Epithelial cell of proximal tubule (primary cell): ENCODE measurements at places on chromosomes 12 and 14.
A peak's percentile ranks its signal among the peaks of the same experiment; 100 is the strongest.

- DNase-seq: peak; percentile 19
Observed at GRCh38 chr14:23727566-23728335, 91.6 kb downstream of the DHRS2 start.

DNA sequence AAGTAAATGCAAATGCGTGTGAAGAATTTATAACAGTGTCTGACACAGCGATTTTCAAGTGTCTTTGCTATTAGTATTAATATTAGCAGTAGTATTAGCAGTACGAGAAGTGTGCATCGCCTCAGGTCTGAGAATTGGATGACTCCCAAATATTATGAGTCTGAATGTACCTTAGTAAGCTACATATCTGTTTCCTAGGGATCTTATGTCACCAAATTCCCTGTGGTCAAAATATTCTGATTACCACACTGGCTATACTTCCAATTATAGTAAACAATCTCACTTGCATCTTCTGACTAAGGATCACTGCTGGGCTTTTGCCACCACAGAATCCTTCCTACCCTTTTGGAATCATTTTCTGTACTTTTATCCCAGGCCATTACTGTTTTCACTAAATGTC is 396.0 kb upstream of the MIS18BP1 start:
- DNase-seq: no peak

- DNase-seq: no peak
Observed at GRCh38 chr12:107474639-107475539, 210.7 kb upstream of the PWP1 start.

DNA sequence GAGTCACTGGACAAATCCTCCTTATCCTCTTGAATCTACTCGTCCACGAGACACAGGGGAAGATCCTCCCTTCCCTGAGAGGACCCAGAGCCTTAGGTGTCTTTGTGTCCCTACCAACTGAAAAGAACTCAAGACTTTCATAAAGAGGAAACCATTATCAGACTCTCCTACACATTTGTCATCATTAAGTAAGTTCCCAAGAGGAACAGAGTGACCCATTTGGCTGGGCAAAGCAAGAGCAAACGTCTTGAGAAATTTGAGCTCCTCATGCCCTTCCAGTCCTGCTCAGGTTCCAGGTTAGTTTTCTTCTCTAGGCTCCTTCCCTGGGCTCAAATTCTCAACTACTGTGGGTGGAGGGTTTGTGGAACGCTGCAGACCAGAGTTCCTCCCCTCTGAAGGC is 5.7 kb downstream of the MLF2 start:
- DNase-seq: no peak

DNA sequence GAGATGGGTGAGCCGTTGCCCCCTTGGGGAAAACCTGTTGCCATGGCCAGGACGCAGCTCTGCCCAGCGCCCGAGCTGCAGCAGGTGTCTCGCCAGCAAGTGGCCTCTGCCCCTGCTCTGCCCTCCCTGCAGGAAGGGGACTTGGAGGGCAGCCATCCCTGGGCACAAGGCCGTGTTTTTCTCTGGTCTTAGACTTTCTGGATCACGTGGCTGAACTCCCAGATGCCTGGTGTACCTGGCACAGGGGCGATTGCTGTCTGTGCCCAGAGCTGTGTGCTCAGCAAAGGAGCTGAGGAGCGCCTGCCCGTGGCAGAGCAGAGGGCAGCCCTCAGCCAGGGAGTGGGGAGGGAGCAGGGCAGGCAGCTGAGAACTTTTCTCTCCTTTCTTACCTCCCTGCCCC is 38.0 kb downstream of the TMEM63C start:
- no peak for DNase-seq

GRCh38 chr12:88617352-88617751 is 37.1 kb upstream of the KITLG start:
- DNase-seq: no peak

DNA sequence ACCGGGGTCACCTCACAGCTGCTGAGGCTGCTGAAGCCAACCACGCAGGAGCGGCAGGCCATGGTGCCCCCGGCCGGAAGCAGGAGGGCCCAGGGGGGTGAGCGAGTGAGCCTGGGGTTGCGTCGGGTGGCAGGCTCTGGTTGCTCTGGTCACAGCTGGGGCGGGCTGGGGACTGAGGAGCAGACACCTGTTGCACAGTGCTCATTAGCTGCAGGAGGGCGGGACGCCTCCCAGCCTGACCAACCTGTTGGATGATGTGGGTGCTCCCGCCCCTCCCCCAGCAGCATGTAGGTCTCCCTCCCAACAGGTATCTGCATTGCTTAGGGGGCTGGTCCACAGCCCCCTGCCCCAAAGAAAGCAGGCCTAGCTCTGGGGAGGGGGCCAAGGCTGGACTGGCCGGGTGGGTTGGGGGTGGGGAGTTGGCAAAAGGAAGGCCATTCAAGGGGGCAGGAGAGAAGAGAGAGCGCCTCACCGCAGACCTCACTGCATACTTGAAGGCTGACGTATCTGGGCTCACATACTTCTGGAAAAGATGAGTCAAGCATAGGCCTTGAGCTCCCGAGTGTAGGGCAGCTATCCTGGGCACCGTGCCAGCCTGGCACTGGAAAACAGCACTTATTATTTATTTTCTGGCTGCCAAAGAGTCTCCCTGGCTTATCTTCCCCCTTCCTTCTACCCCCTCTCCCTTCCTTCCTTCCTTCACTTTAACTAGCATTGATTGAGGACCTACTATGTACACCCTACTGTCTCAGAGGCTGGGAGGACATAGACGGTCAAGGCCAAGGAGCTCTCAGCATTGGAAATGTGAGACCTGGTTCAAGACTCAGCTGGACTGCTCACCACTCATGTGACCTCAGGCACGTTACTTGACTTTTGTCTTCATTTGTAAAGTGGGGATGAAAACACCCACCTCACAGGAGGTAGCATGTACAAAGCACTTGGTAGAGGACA is at the start of gene KRT80:
Gene KRT80, minus strand, starts transcription at position 174 of the 951 bp plus-strand sequence. Its CDS starts 112 bp downstream, at position 62.
- peak; percentile 94 for DNase-seq

DNA sequence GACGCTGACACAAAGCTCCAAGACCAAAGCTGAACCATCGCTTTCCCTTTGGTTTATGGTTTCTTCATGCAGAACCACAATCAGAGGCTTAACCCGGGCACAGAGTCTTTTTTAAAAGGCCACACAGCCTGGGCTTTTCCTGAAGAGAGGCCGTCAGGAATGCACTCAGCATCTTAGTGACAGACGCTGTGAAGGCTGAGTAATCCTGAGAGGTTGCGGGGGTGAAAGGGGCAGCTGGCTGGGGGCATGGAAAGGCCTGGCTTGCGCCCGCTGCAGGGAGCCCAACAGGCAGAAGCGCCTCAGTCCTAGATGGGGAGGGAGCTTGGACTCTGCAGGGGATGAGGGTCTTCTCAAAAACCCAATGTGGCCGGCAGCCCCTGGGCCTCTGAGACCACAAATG is 13.6 kb downstream of the CTDSP2 start:
- no peak for DNase-seq

GRCh38 chr14:89303456-89304435 is 113.3 kb downstream of the FOXN3 start:
- DNase-seq: peak; percentile 31

- no peak for DNase-seq
Observed at GRCh38 chr12:81083906-81084513, 6.1 kb downstream of the ACSS3 start.

DNA sequence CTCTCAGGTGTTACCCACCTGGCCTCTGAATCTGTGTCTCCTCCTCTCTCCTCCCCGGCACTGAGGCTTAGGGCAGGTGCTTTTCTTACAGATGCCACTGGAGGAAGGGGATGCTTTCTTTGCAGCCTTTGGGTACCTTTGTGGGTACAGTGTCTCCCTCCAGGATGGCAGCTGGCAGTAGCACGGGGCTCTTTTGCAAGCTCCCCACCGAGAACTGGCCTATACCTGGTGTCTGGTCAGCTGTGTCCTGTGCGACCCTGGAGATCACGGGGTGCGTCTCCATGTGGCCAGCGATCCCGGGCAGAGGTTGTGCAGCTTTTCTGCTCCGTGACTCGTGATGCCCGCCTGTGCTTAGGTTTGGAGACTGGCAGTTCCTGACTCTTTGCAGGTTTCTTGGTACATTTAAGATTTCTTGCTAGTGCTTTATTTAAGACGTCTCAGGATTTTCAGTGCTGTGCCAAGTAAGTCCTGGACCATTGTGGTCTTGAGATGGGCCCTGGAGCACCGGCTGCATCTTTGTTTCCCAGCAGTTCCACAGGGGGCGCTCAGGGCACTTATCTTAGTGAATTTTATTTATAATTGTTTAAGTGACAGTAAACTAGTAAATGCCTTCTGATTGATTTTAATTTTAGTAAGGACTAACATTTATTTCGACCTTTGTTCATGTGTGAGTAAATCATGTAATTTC is 68.9 kb downstream of the DDX51 start:
- DNase-seq: no peak

DNA sequence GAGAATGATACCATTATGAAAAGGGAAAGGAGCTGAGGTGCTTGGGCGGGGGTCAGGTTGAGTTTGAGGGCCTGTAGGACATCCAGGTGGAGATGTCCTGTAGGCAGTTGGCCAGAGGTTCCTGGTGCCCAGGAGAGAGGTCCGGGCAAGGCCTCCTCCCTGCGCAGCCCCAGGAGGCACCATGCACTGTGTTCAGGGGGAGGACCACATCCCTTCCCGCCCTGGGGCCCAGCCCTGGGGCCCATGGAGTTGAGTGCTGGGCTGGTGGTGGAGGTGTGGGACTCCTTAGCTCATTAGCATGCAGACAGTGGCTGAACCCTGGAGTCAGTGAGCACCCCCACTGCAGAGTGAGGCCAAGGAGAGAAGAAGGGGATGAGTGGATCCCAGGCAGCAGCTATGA is 5.7 kb upstream of the FAIM2 start:
- no peak for DNase-seq

DNA sequence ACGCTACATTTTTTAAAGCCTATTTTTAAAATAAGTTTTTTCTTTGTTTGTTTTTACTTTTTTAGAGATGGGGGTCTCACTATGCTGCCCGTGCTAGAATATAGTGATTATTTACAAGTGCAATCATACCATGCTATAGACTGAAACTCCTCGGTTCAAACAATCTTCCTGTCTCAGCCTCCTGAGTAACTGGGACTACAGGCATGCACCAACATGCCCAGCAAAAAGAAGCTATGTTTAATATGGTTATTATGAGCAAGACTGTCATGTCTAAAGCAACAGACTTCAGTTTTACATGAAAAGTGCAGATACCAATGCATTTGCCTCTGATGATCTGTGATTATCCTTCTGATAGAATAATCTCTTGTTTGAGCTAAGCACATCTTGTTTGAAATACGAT is 45.6 kb upstream of the SGPP1 start:
- DNase-seq: no peak

- DNase-seq: no peak
Observed at GRCh38 chr12:22687361-22688076, 62.5 kb downstream of the ETNK1 start.

DNA sequence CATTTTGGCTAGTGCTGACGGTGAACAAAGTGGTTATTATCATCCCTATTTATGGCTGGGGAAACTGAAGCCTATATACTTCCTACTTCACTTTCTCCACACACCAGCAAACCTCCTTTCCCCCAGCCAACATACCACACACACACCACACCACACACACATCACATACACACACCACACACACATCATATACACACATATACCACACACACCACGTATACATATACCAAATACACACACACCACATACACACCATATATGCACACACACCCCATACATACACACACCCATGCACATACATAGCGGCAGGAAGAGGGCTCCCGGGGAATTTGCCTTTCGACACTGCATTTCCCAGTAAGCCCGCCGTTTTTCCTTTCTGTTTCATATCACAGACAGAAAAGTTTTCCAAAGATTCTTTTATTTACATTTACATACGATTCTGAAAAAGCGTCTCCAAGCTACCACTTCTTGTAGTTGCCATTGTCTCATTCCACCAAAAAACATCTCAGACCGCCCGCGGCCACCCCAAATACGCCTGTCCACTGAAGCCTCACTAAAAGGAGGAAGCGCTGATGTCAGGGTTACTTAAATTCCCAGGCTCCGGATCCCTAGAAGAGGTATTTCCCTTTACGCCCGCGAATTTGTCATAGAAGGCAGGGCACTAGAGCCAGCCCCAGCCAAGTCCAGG is 823 bp upstream of the RAB5B start:
- no peak for DNase-seq

DNA sequence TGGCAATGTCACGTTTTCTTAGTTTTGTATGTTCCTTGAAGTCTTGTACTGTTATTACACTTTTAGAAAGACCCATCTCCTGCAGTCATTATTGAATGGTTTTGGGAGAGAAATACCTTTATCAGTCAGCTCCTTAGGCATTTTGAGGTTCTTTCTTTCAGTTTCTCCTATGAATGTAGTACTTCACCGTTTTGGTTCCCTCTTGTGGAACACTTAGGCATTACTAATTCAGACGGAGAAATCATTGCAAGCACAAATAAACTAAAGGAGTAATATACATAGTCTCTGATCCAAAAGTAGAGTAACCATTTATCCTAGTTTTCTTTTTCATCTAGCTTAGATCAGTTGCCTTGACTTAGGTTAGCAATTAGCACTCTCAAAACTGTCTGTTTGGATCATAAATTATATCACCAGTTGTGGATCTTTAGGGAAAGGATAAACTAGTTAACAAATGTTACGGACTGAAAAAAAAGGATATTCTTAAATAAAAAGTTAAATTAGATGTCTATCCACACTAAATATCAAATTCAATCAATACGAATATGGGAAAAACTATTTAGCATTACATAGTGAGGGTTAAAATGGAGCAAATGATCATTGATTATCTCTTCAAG is 1538.3 kb upstream of the SEL1L start:
- no peak for DNase-seq

DNA sequence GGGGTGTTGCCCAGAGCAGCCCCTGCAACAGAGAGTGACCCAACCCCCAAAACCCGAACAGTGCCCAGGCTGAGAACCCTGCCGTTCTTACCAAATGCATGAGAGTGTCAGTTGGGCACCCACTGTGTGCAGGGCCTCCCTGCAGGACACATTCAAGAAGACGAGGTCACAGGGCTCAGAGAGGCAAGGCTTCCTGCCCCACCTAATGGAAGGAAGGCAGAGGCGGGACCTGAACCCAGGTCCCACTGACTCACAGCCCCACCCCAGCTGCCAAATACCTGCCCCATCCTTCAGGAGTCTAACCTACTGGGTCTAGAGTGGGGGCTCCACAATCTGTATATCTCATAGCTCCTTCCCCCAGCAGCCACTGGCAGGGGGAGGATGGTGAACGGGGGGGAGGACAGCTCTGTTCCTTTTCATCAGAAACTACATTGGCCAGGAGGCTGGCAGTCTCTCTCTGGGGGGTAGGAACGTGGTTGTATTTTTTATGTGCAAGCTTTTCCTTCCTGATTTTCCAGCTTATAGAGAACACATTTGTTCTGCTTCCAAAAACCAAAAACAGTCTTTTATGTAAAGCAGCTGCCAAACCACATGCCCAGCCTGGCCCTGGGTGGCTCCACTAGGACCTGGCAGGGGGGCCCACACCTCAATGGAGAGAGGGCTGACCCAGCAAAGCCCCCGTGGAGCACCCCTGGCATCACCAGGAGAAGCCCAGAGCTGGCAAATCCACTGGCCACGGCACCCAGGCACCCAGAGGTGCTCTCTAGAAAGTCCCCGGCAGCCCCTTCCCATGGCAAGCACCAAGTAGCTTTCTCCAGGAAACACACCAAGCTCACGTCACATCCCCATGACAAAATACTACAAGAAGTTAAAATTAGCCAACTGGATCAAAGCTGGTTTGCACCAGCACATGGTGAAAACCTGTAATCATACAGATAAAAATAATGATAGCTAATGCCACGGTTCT is 17.0 kb downstream of the NCOR2 start:
- DNase-seq: no peak

GRCh38 chr12:100026241-100026640 is 41.5 kb upstream of the ANKS1B start:
- no peak for DNase-seq

GRCh38 chr12:54658306-54659264 is 10.4 kb upstream of the DCD start:
- no peak for DNase-seq

GRCh38 chr14:89417091-89417464 is at the start of gene FOXN3:
Gene FOXN3 (minus strand): TSS chr14:89417233. CDS start chr14:89412476, 4,757 bp downstream.
- DNase-seq: no peak
